Cerebellum (tissue), 4 donors: ENCODE measurements at places on chromosomes 5 and 9.

GRCh38 chr5:79795764-79796398 lies 106.2 kb downstream of the CMYA5 start:
- DNase-seq: peak; percentile 72

- DNase-seq: peak; percentile 93
Observed at GRCh38 chr9:131530920-131531832, at the start of gene UCK1. Gene UCK1 (minus strand): TSS chr9:131531263. CDS start chr9:131531174, 89 bp downstream.

DNA sequence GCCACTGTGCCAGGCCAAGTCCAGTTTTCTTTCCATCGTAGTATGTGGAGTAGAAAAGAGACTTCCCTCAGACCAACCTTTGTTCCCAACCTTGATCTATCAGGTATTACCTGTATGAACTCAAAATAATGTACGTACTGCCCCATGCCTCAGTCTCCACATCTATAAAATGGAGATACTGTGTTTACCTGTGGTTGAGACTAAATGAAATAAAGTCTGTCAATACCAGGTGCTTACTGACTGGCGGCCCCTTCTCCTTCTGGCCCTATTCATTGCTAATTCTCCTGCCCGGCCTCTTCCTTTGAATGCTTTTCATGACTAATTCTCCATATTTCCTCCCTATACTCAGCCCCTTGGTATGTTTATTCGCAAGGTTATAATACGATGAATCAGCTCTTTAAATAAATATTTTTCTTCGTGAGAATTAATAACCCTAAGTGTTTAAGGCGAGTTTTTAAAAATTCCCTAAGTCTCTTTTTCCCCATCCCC lies 89.6 kb upstream of the BASP1 start:
- no peak for DNase-seq

DNA sequence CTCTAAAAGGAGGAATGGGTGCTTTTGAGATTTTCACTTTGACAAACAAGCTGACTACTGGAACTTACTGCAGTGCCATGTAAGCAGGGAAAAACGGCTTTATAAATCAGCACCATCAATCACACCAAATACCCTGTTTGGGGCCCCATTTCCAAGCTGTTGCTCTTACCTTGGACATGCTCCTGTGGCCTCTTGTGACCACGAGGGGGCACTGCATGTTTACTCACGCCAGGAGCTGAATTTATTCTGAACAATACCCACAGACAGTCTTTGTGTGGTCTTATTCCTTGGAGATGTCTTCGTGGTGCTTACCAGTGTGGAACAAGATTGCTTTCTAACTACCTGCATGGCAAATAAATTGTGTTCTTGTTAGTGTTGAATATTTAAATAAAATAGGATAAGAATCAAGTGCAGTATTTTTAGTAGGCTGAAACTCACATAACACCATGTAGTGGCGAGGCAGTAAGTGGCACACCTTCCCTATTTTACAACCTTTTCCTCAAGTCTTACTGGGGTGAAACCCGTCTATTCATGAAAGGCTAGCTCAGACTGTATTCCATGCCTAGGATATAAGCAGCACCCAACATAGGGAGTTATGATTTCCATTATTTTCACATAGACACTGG lies 155.5 kb upstream of the NMUR2 start:
- DNase-seq: peak; percentile 18

DNA sequence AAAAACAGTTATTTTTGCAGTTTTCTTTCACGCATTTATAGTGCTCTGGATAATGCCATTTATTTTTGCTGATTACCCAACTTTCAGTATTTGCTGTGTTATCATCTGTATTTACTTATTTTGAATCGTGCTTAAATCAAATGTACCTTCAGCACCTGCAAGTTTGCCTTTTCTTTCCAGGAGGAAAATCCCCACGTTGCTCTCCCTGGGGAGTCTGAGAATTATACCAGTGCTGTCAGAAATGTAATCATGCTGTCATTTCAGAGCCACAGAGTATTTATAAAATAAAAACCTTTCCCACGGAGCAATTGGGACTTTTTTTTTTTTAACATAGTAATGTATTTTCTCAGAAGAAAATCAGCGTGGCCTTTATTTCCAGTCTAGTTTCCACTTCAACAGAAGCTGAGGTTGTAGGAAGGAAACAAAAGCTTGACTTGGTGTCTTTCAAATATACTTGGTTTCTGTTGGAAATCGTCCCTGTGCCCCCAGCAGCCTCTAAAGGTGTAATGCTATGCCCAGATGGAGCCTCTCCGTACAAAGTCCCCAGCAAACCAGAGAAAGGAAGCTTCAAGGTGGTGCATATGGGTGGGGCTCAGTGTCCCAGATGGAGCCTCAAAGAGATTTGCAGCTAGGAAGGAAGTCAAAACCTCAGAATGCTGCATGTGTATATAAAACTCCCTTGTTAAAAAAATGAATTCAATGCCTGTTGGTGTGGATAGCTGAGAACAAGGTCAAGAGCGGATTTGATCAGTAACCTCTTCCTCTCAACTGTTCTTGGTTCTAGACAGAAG lies 2.1 kb downstream of the GPR150 start:
- no peak for DNase-seq

DNA sequence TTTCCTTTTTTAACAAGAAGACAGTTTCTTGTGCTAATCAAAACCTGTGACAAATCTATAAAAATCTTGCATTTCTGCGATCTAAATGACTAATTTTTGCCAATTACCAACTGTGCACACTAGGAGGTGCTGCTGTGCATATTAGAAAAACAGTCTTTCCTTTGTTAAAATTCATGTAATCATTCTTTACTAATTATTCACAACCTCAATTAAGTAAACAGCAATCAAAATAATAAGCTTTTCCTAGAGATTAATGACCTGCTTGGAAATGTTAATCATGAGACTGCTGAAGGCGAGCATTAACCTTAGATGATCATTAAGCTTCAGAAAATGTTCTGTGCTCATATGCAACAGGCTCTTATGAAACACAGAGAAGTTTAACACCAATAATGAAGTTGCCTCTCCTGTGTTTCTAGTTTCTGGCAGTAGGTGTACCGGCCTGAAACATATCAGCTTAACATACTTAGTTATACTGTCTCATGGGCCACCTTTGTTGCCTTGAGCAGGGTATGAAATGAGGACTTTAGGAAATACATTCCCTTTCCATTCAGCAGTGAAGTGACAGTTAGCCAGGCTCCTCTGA lies 17.7 kb downstream of the RFESD start:
- DNase-seq: peak; percentile 37

DNA sequence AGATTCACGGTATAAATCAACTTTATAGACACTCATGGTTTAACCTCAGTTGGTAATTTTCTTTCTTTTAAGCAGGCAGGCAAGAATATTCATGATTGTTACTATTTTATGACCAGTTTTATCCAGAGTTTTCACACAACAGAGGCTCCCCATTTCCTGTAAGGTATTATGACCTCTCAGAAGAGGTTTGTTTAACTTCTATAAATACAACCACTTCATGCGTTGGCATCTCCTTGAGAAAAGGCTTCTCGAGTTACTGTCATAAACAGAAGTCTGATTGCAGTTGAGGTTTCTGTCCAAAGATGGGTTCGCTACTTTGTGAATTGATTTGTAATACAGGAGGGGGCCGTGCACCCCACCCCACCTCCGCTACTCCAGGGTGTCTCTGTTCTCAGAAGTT lies 55.3 kb downstream of the ENTREP1 start:
- no peak for DNase-seq

DNA sequence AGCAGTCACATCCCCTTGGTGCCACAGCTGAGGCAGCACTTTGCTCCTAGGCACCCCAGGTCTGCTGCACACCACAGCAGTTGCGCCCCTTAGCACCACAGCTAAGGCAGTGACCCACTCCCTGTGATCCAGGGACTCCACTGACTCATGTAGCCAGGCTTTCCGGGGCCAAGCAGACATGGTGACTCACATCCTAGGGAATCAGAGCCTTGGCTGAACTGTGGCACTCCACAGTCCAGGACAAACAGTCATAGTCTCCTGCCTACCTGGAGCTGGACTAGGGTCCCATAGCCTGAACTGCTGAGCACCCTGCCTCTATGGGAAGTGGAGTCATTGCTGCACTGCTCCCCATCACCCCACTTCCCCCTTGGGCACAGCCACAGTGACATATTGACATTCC lies 338.7 kb downstream of the NPR3 start:
- no peak for DNase-seq

DNA sequence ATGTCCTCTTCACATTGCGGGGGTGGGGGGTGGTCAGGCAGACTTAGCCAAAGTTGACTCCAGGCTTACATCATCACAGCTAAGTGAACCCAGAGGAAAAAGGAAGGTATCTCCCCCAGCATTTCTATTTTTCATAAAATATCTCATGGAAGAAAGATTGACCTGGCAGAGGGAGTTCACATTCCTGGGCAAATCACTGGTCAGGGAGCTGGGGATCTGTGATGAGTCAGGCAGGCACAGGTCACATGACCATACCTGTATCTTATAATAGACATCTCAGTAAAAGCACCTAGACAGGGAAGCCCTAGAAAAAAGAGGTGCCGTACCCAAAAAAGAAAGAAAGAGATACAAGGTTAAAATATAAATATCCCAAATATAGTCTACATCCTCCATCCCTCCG lies 57.3 kb upstream of the WWC1 start:
- no peak for DNase-seq

DNA sequence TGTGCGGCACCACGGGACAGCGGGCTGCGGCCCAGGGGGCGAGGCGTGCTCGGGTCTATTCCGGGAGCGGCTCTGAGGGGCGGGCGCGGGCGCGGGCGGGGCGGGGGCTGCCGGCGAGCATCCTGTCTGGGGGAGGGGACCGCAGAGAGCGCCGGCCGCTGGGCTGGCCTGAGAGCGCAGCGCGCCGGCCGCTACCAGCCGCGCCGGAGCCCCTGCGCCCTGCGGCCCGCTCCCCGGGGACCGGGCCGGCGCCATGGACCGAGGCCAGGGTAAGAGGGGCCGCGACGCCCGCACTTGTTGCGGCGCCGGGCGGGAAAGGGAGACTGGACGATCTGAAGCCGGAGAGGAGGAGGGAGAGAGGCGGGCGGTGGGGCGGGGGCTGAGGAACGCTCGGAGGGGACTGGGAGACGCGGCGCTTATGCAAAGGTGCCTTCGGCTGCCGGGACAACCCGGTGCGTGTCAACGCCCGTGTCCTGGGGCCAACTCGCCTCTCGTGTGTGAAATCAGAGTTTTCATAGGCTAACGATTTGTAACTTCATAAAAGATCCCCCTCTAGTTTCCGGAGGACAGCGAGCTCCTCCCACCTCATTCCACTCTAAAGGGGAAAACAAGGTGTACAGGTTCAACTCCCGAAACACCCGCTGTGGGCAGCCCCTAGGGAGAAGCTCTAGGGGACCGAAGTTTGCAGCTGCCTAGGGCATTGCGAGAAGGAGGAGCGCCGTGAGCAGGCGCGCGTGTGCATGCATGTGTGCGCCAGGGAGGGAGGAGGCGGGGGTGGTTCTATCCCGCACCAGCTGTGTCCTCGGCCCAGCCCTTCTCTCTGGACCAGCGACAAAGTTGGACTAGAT lies at the start of gene AFAP1L1:
Gene AFAP1L1, plus strand, starts transcription at position 144 of the 848 bp plus-strand sequence. Its CDS starts 110 bp downstream, at position 254.
- peak; percentile 49 for DNase-seq

DNA sequence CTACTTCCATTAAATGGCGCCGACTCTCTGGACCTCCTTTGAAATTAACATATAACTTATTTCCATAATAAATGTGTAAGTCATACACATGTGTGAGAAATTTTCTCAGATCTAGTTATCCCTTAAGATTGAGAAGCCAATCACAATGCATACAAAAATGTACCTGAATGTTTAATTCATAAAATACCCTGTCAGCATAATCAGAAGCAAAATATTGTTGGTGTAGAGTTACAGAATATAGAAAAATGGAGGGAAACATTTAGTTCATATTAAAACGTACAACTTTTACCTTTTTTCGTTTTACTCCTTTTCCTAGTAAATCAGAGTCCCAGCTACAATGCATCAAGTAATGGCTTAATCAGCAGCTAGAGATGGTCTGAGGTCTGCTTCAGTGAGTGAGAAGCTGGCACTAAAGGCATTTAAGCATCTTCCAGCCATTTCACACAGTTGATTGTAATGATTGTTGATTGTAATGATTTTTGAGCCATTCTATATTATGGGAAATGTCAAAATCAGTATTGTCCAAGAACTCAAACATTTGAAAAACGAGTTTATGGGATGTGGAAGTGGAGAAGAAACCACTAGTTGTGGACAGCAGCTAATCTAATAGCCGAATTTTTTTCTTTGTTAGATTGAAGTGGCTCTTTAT lies 81.8 kb downstream of the ANXA1 start:
- no peak for DNase-seq

DNA sequence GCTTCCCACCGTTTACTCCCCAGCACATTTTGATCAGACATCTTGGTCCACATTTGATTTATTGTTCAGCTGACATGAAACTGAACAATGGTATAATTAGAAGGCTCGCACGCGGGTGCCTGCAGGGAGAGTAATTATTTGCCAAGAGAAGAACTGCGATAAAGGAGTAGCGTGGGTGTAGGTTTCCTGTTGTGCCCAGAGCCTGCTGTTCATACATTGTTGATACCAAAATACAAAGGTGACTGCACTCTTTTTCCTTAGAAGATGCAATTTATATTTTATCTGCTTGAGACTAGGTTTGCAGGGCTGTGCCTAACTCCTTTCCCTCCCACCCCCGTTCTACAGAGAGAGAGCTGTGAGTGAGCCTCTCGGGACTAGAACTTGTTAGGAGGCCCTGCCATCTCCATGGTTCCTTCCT lies 241.8 kb upstream of the MSX2 start:
- DNase-seq: no peak

DNA sequence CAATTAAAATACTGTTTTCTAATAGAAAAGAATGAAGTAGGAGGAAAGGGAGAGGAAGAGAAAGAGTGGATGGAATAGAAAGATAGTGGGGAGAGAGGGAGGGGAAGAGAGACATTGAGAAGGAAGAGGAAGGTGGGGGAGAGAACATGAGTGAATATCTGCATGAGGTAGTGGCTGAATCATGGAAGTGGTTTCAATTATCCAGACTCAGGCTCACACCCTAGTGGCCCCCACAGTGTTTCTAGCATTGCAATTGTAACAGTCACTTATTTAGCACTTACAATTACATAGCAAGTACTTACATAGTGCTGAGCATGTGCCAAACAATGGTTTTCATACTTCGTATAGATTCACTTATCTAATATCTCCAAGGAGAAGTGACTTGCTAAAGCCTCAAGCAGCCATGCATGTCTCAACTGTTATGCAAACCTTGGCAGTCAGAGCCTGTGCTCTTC lies 72.7 kb downstream of the CAST start:
- no peak for DNase-seq

GRCh38 chr5:31984691-31985090 lies 189.4 kb downstream of the GOLPH3 start:
- DNase-seq: no peak

GRCh38 chr5:178688551-178688950 lies 41.9 kb downstream of the ZNF354A start:
- no peak for DNase-seq
